ENCODE measurements at places on chromosomes 1 and 21.
A peak's percentile ranks its signal among the peaks of the same experiment; 100 is the strongest.

DNA sequence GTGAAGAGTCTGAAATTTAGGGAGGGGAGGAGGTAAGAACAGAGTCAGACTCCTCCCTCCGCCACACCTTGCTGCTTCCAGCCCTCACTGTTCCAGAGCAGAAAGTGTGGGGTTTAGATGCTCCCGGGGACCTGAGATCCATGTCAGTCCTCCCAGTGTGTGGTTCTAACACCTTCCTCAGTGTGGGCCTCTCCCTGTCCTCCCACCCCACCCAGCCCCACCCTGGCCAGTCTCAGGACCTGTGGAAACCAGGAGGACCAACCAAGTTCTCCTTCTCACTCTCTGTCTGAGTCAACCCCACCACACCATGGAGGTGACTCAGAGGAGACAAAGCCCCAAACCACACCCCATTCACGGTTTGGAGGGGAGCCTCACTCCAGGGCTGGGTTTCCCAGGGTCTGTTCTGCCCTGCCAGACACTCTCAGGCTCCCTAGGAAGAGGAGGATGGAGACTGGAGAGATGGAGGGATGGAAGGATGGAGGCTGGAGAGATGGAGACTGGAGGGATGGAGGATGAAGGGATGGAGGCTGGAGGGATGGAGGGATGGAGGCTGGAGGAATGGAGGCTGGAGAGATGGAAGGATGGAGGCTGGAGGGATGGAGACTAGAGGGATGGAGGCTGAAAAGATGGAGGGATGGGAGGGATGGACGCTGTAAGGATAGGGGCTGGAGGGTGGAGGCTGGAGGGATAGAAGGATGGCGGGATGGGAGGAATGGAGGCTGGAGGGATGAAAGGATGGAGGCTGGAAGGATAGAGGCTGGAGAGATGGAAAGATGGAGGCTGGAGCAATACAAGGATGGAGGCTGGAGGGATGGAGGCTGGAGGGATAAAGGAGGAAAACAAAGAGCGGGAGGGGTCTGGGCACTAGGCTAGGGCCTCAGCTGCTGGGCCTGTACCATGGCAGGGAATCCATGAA is 100.9 kb upstream of the RUNX3 start:
- peak; percentile 71 for DNase-seq

GRCh38 chr1:163399976-163400601 is 78.3 kb downstream of the NUF2 start:
- DNase-seq: no peak

DNA sequence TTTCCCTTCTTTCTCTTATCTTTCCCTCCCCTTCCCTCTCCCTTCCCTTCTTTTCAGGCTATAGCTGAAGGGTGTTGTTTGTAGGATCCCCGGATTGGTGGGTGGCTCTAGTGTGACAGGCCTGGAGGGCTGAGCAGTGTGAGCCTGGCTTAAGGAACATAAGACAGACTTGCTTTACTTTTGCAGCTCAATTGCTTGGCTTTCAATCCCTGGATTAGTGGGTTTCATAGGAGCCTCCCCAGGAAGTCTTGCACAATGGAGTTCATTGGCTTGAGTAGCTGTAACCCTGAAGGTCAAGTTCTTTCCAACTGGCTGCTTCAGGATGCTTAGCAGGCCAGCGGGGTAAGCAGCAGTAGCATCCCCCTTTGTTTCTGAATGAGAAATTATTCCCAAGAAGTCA is 126.7 kb downstream of the CAMTA1 start:
- DNase-seq: no peak

- no peak for DNase-seq
These were observed 481.8 kb downstream of the USP25 start for GRCh38 chr21:16211339-16212303.

- no peak for DNase-seq
These were observed 36.8 kb downstream of the DIPK1A start for GRCh38 chr1:92924501-92924900.

DNA sequence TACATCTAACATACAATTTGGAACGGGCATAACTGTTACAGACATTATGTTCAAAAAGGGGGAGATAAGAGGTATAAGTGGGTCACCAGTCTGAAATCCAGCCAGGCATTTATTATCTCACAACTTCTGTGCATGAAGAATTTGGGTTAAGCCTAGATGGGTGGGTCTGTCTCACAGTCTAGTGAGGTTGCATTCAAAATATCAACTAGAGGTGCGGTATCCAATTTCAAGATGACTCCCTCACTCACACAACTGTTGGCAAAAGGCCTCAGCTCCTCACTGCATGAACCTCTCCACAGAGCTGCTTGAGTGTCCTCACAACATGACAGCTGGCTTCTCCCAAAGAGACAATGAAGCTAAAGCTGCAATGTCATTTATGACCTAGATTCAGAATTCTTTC is 4.7 kb downstream of the AUNIP start:
- DNase-seq: no peak

DNA sequence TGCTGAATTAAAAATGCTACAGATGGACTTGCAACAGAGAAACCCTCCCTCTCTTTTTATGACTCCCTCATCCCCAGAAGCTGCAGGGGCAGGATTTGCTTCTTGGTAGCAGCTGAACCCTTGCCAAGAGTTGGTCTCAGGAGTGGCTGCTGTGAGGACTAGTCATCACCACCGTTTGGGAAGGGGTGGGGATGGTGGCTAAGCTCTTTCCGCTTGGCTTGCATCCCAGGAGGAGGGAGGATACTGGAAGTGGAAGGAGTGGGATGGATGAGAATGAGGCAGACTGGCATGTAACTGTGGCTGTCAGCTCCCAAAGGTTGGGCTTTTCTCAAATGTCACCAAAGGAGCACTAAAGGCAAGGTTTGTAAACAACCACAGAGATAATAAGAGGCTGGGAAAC is 50.8 kb upstream of the COL24A1 start:
- DNase-seq: no peak

- DNase-seq: no peak
These were observed 206.8 kb upstream of the TMEM51 start for GRCh38 chr1:14946684-14947238.

GRCh38 chr21:31576428-31576827 is 83.1 kb upstream of the SOD1 start:
- no peak for DNase-seq

DNA sequence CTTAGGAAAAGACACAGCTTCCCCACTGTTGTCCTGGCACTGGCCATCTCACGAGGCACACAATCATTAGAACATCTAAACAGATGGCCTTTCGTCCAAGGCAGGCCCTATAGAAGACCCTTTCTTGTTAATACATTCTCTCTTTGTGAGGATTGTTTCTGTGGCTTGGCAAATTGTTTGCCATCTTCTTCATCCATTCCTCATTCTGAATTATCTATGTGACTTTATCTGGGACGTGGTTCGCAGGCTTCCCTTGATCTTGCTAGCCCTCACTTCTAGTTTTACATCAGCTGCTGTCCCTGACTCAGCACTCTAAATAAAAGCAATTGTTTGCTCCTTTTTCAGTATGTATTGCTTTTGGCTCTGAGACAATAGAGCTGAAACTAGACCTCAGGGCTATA is 101.1 kb upstream of the ZC3H11B start:
- DNase-seq: no peak

- no peak for DNase-seq
These were observed 176.7 kb downstream of the CAMTA1 start for GRCh38 chr1:6961905-6962477.

- DNase-seq: no peak
These were observed 5.9 kb upstream of the SLC6A9 start for GRCh38 chr1:44037154-44037553.

DNA sequence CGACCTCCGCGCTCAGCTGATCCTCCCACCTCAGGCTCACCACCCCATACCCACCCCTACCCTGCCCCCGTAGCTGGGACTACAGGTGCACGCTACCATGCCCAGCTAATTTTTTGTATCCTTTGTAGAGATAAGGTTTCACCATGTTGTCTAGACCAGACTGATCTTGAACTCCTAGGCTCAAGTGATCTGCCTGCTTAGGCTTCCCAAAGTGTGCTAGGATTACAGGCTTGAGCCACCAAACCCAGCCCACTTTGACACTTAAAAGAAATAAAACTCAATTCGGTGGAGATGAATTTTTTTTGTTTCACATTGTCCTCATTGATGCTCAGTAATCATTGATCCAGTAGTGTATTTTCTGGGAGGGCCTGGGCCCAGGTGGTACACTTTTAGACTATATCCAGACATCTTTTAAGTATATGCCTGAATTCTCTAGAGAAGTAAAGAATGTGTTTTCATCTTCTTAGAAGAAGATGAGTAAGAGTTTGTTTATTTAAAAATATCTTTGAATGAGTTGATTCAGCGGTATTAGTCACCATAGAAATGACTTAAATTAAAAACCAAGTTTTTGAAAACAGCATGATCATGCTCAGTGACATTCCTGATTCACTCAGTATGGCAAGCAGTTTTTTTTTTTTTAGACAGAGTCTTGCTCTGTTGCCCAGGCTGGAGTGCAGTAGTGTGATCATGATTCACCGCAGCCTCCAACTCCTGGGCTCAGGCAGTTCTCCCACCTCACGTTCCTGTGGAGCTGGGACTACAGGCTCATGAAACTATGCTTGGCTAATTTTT is 57.8 kb downstream of the EPB41 start:
- no peak for DNase-seq

GRCh38 chr1:21184276-21184675 is 7.6 kb upstream of the EIF4G3 start:
- DNase-seq: no peak

GRCh38 chr1:226602186-226603021 is 53.8 kb downstream of the STUM start:
- no peak for DNase-seq

- peak; percentile 76 for DNase-seq
These were observed 2.3 kb upstream of the RUNX1 start for GRCh38 chr21:35051287-35051818.

- no peak for DNase-seq
These were observed 65.1 kb upstream of the JUN start for GRCh38 chr1:58848818-58849411.

GRCh38 chr1:218401441-218401997 is 56.4 kb downstream of the TGFB2 start:
- DNase-seq: no peak

GRCh38 chr1:192730198-192730597 is 78.6 kb upstream of the RGS2 start:
- no peak for DNase-seq

DNA sequence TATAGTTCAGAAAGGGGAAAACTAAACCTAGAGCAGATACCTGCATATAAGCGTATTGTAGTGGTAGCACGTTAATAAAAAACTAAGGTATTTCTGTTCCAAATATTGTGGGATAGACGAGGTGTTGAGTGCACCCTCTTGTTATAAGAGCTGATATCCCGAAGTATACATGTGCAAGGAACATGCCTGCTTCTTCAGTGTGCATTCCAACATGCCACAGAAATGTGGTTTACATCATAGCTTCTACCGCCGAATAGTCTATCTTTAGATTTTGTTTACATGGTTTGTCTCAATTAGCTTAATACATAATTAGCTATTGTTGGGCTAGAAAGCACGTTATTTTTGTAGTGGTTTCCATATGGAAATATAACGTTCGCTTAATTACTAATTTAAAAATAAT is 2.2 kb downstream of the CHRM3 start:
- no peak for DNase-seq

GRCh38 chr21:19122356-19122755 is 718.8 kb upstream of the TMPRSS15 start:
- DNase-seq: no peak

DNA sequence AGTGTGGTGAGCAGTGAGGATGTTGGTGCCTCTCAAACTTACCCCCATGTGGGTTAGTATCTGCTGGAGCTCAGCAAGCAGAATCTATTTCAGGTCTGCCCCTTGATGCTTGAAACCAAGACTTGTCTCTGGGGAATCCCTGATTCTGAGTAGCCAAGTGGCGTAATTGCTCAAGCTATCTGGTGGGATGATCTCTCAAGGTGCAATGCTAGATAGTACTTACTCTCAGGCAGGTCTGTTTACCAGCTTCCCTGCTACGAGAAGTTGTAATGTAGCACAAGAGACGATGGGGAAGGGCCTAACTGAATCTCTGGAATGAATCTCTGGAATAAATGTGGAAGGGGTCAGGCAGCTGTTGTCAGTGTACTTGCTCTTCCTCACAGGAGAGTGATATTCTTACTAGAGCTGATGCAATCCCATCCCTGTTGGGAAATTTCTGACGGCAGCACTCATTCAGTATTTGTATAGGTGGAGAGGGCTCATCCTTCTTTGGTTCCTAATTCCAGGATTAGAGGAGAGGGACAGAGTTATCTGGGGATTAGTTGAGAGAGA is 65.4 kb downstream of the MACF1 start:
- DNase-seq: no peak

DNA sequence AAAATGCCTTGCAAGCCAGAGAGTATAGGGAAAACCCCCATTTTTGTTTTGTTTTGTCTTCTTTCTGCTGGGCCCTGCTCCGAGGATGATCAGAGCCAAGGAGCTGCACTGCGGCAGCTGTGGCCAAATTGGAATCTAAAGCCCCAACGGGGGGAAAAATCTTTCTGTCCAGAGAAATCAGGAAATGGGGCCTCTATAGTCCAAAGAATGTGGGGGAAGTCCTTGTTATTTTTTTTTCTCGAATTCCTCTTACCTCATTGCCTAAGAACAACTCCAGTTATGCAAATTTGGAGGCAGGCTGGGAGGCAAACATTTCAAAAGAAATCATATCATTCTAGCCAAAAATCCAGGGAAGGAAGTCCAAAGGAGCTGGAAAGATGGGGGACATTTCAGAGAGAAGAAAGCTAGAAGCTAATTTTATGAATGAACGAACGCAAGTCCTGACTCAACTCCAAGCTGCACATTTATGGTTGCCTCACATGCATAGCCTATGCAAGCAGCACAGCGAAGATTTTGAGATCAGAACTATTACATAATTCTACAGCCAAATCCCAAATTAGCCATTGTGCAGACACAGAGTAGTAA is 263.2 kb downstream of the KCTD3 start:
- no peak for DNase-seq

GRCh38 chr1:77874804-77875445 is 13.5 kb upstream of the NEXN start:
- DNase-seq: no peak

DNA sequence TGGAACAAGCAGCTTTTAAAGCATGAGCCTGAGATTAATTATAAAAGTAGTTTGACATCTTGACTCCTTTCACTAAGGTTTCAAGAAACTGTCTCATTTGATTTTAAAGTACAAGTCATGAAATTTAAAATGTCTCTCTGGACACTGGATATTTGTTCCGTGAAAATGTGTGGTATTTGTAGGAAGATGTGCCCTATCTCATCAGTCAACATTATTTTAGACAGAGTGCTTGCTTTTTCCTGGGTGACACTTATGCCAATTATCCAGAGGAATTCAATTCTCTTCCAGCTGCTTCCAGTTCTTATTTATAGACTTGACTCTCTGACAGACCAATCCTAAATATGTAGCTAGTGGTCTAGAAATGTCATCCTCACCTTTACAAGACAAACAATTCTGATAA is 300.4 kb downstream of the PLA2G4A start:
- no peak for DNase-seq

DNA sequence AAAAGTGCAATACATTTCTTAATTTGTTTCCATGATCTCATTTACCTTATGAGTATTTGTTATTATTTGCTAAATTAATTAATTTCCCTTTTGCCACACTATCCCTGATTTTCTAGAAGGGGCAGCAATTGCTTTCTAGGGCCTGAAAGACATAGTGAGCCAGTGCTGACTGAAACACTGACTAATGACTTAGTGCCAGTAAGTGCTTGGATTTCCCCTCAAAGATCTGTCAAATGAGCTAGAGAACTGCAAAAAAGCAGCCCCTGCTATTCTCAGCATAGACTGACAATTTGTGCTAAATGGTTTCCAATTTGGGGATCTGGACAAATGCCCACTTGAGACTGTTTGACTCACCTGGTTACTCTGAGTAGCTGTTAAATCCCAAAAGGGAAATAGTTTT is 35.6 kb upstream of the USH2A start:
- DNase-seq: no peak

GRCh38 chr1:221548942-221549341 is 192.9 kb downstream of the DUSP10 start:
- no peak for DNase-seq

- no peak for DNase-seq
These were observed 39.5 kb upstream of the RD3 start for GRCh38 chr1:211531194-211532087.

All from stimulated activated CD4-positive, alpha-beta T cell treated with anti-CD3 and anti-CD28 coated beads, Interleukin-15, amount 100 ng/mL, for 48 hours (primary cell).